ACHN (cell line): ENCODE measurements at places on chromosomes 16 and 17.

- no peak for DNase-seq
These were observed 83.8 kb upstream of the HS3ST4 start for GRCh38 chr16:25608002-25608401.

DNA sequence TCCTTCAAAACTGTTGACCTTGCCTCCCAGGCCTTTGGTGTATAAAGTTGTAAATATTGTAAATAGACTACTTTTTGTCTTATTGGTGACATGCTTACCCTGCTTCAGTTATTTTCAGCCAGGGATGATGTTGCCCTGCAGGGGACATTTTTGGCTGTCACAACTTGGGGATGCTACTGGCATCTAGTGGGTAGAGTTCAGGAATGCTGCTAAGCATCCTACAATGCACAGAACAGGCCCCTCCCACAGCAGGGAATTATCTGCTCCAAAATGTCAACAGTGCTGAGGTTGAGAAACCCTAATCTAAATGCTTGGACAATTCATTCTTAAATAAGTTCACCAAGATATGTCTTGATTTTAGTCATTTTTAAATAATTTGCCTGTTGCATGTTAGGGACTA is 459.8 kb downstream of the PMP22 start:
- DNase-seq, result no peak

DNA sequence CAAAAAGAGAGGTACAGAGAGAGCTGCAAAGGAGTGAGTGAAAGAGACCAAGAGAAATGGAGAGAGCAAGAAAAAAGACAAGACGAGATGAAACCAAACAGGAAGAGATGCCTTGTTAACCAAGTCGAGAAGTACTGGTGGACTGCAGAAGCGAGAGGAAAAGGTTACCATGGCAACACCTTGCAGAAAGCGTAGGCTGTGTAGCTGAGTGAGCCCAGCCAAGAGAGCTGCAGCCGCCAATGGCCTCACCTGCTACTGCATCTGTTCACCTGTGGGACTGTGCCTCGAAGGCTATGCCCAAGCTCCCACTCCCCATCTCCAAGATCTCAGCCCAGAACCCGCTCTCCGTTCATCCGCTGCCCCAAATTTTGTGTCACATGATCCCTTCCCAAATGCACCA is 161.3 kb downstream of the SLC39A11 start:
- no peak for DNase-seq

GRCh38 chr16:57252148-57252721 is 7.2 kb downstream of the ARL2BP start:
- DNase-seq, result peak; percentile 17

DNA sequence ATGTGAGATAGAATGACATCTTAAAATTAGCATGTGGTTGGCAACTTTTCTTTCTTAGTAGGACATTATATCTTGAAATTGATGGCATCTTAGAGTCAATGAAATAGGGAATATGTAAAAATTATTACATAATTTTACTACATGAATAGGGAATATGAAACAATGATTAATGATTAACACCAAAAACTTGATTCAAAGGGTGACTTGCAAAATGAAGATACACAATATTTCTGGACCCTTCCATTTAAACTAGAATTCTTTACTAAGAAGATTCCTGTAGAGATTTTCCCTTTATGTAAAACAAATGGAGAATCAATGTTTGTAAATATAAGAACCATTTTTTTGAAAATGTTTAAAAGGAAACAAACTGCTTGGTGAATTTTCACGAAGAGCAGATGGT is 3.4 kb downstream of the MRTFB start:
- no peak for DNase-seq

DNA sequence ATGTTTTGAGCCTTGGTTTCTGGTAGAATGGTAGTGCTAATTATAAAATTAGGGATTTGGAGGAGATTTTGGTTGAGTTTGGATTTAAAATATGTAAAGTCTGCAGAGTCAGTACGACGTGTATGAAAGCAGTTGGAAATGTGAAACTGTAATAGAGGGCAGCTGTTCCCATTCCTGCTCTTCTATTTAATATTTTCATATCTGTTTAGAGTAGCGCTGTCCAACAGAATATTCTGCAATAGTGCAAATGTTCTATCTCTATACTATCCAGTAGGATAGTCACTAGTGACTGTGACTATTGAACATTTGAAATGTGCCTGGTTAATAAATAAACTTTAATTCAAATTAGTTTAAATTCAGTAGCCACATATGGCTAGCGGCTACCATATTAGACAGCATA is 443.4 kb upstream of the SOX9 start:
- DNase-seq, result no peak

- peak; percentile 57 for DNase-seq
These were observed 6.0 kb upstream of the TNFRSF13B start for GRCh38 chr17:16977932-16978331.
